Stimulated activated CD8-positive, alpha-beta memory T cell treated with anti-CD3 and anti-CD28 coated beads, Interleukin-12 subunit alpha, Interleukin-12 subunit beta, amount 100 ng/mL, for 1 hour (primary cell): ENCODE measurements at places on chromosomes 16 and 17.

DNA sequence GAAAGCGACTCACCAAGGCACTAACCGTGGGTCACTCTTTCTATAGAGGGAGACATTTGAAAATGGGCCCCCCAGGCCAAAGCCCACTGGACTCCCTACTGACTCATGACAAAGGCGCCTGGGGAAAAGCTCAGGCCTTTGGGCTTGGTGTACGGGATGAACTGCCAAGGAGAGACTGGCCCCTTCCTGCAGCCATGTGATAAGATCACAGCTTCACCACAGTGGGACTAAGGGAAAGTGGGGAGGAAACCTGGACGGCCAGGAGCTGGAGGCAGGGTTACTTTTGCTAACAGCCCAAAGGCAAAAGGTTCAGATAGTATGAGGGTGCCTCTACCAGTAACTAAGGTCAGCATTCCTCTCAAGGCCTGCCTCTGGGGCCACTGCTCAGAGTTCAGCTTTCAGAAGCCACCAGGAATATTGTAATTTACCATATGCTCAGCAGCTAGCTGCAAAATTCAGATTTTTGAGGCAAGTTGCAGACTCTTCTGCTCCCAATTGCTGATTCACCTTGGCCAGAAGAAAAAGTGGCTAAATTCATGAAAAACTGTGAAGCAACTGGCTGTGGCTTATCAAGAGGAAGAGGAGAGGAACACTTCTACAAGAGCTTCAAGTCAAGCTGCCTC lies 37.1 kb upstream of the SLC25A19 start:
- no peak for DNase-seq

DNA sequence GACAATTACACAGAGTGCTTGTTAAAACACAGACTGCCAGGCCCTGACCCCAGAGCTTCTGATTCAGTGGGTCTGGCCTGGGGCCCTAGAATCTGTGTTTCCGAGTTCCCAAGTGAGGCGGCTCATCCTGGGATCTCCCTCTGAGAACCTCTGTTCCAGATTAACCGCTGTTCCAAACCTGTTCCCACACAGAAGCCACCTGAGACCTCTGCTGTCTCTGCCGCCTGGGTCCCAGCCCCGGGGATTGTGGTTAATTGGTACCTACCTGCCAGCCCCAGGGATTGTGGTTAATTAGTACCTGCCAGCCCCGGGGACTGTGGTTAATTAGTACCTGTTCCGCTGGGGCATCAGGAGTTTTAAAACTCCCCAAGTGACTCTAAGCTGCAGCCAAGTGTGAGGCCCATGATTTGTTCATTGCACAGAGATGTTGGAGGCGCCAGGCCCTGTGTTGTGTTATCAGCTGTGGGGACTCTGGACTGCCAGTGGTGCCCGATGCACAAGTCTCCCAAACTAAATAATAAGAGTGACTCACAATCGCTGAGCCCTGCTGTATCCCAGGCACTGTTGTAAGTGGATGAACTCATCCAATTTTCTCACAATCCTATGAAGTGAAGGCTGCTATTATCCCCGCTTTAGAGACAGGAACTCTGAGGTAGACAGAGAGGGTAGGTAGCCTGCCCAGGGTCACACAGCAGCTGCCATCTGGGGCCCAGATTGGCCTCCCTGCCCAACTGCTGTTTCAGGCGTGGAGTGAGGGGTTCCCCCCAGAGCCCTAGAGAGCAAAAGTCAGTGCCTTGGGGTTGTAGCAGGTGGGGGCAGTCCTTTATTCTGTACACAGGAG lies 219.7 kb downstream of the IRF8 start:
- DNase-seq: no peak

DNA sequence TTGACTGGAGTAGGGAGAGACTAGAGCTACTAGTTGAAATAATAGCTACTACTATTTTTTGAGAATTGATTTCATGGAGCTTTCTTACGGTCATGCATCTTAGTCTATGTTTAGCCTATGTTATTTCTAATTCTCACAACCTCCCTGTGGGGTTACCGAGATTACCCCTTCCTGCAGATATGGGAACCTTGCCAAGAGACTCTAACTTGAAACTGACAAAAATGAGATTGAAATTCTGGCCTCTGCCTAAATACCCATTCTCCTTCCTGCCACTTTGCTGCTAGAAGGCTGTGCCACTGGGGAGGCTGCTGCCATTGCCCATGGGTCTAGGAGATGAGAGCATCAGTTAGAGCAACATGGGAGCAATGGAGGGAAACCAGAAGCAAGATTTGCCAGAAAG lies 410.3 kb downstream of the CDH13 start:
- no peak for DNase-seq

- DNase-seq: no peak
These were observed 64.2 kb downstream of the STH start for GRCh38 chr17:46063241-46063640.

GRCh38 chr17:16980061-16980460 lies 8.1 kb upstream of the TNFRSF13B start:
- DNase-seq: no peak

GRCh38 chr16:1196494-1196893 lies 28.6 kb downstream of the TPSG1 start:
- DNase-seq: no peak

- DNase-seq: no peak
These were observed 9.1 kb downstream of the ITGAM start for GRCh38 chr16:31268891-31269290.

- no peak for DNase-seq
These were observed 182.7 kb downstream of the TMEM132E start for GRCh38 chr17:34762078-34762477.

DNA sequence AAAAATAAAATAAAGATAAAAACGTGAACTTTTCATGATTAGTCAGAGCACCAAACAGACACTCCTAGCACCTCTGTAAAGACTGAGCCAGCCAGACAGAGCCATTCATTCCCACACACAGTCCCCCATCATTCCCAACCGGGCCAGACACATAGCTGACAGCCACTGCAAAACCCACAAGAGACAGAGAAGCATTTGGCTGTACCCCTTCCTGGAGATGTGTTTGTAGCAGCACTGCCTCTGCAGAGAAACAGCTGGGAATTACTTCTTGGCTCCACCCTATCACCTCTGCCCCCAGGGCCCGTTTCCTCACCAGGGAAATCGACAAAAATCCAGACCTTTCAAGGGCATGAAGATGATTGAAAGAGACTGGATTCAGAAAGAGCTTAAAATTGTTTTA lies 46.4 kb downstream of the MYH11 start:
- no peak for DNase-seq

DNA sequence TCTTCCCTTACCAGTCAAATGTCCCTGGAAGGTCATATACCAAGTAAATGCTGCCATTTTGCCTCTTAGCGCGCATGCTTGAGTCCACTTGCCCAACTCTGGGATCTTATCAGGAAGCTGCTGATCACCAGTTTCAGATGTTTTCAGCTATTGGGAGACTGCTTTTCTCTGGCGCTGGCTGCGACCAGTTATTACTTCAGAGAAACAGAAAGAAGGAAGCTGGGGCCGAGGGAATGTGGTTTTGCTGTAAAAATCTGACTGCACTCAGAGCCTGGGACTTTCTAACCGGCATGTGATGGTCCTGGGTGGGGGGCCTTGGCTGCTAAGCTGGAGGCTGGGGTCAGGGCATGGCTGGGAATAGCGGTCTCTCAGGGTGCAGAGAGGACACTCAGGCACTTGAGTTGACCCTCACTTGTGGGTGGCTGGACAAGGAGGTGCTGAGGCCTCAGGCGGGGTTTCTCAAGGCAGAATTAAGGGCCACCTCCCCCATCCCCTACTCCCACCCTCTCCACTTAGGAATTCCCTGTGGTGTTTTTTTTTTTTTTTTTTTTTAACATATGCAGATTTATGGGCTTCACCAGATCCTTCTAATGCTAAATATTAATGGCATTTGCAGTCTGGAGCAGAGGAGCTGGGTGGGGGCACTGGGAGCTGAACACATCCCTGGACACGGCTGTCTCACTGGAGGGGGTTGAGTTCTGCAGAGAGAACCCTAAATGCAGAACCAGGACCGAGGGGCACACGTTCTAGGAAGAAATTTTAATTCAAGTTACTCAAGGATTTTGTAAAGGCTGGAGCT lies 145.8 kb downstream of the CYLD start:
- DNase-seq: no peak

DNA sequence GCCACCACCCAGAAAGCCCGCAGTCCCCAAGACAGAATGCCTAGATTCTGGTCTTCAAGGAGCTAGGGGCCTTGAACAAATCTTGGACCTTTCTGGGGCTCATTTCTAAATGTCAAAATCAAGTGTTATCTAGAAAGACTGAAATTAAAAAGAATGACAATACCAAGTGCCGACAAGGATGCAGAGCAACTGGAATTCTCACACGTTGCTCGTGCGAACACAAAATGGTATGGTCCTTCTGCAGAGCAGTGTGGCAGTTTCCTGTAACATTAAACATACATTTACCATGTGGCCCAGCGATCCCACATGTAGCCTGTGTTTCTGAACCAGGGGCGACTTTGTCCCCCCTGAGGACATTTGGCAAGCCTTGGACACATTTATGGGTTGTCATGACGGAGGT lies 137.9 kb downstream of the GAS7 start:
- no peak for DNase-seq

- no peak for DNase-seq
These were observed 66.5 kb upstream of the CDH5 start for GRCh38 chr16:66300037-66300436.

DNA sequence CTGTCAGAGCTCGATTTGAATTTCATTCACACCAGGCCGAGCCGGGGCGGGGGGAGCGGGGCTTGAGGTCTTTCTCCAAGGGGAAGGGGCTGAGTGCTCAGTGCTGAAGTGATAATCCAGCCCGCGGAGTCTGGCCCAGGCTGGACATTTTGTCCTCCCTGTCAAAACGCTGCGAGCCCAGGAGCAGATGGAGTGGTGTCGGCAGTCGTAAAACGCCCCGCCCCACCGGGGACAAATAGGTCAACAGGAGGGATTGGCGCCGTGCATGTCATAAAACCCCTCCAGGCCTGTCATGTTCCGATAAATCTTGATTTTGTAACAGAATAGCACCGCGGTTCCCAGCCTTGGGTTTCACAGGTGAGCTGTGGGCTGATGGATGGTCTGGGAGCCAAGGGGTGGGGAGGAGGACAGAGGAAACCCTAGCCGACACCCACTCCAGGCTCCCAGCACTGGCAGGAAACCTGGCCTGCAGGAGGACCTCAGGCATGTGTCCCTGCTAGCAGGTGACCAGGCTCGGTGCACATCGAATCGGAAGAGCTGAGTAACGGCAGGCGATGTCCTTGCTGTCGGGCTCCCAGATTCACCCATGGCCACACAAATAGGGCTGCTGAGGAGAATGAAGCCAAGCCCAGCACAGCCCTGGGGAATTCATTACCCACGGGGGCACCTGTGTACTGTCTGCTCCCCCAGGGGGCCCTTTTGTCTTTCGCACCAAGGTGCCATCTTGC lies 341.4 kb downstream of the FOXL1 start:
- DNase-seq: no peak

DNA sequence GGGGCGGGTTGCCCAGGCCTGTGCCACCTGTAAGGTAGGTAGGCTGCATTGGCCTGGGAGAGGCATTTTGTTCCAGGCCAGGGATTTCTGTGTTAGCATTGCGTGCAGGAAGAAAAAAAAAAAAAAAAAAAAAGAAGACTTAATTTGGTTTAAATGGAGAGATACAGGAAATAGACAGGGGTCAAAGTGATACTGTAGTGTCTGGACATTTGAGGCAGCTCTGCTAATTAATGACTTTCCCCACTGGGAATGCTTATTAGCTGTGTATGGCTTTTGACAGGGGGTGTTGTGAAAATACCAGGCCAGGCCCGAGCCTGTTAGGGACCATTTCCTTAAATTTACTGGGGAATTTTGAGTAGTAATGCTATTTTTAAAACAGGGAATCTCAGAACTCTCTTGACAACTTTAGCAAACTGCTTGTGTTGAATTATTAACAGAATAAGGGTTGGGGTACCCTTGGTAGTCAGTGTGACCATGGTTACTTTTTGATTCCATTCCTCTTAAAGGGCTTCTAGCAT lies 1.0 kb downstream of the MAP2K4 start:
- DNase-seq: no peak

GRCh38 chr17:20774472-20775135 lies 195.1 kb downstream of the CDRT15L2 start:
- no peak for DNase-seq

- no peak for DNase-seq
These were observed 268.9 kb upstream of the MAF start for GRCh38 chr16:79869304-79870015.

DNA sequence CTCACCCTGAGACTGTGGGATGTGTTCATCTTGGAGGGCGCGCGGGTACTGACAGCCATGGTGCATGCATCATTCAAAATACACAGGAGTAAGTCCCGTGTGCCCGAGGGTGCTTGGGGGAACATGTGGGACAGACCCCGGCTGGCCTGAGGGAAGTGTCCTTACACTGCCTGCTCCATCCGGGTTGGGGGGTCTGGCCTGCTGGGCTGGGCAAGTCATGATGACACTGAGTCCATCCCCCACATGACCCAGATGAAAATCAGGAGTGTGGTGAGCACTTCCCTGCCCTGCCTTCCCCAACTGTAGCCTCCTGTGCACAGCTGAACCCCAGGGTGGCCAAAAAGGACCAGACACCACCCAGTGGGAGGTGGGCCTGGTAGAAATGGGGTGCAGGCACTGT lies 10.8 kb downstream of the TBC1D26 start:
- no peak for DNase-seq

GRCh38 chr16:85888405-85889331 lies 10.3 kb upstream of the IRF8 start:
- DNase-seq: no peak

GRCh38 chr17:14451729-14452191 lies 150.9 kb downstream of the HS3ST3B1 start:
- no peak for DNase-seq

DNA sequence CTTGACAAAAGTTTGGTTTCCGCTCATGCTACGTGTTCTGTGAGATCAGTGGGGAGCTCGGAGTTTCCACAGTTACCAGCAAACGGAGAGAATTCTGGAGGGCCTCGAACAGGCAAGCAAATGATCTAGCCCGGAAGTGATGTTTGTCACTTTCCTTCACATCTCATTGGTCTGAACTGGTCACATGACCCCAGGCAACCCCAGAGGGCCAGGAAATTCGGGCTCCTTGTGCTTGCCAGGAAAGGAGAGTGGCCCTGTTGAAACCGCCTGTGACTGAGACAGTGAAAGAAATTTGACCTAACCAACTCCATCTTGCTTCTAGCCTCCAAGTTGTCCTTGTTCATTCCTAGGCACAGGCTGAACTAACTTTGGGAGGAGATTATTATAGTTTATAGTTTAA lies 23.0 kb downstream of the SPPL2C start:
- no peak for DNase-seq

DNA sequence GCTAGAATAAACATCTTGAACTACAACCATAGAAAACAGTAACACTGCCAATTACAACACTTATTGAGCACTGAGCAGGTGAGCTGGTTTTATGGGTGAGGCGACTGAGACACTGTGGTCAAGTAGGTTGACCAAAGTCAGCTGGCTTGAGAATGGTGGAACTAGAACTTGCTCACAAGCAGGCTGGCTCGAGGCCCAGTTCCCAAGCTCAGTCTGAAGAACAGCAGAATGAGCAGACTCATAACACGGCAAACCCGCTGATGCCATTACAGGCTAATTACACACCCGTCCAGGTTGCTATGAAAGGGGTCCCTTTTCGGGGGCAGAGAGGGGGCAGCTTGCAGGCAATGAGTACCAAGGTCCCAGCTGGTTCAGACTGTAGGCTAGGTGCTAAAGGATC lies 6.5 kb downstream of the ZZEF1 start:
- DNase-seq: no peak

- DNase-seq: no peak
These were observed 77.4 kb upstream of the SMIM36 start for GRCh38 chr17:55588446-55589242.
